ENCODE measurements at places on chromosomes 13 and 19.
A peak's percentile ranks its signal among the peaks of the same experiment; 100 is the strongest.

- DNase-seq, result no peak
Measured at GRCh38 chr19:12733369-12734214, 892 bp downstream of the TRIR start.

GRCh38 chr13:112428704-112429103 is 52.5 kb downstream of the SPACA7 start:
- DNase-seq, result no peak

DNA sequence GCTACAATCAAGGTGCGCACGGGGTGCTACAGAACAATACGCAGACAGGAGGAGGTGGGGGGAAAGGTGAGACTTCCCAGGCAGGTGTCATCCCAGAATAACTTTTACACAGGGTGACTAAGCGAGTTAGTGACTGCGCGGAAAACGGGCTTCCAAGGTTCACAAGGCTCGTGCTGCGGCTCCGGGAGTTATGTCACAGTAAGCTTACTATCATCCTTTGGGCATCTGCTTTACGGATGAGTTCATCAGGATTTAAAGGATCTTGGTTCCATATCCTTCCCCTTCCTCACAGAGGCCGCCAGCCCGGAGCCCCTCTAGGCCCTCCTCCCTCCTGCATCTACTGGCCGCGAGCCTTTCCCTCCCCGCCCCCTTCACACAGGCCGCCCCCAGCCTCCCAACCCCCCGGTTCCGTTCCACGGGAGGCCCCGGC is 474 bp upstream of the IFT88 start:
- DNase-seq, result no peak

- DNase-seq, result no peak
Measured at GRCh38 chr13:98927951-98928927, 49.6 kb downstream of the DOCK9 start.

DNA sequence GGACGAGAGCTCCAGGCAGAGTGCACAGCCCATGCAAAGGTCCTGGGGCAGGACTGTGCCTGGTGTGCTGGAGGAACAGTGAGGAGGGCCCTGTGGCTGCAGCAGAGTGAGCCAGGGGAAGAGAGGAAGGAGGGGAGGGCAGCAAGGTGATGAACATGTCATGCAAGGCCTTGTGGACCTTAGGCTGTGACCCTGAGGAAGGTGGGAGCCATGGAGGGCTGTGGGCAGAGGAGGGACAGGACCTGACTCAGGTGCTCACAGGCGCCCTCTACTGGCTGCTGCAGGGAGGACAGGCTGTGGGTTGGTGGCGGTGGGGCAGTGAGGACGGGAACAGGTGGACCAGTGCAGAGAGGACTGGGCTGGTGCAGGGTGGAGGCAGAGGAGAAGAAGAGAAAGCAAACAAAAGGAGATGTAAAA is 170.3 kb downstream of the PTPRS start:
- DNase-seq, result no peak

- no peak for DNase-seq
Measured at GRCh38 chr19:28297036-28297435, 915.9 kb downstream of the UQCRFS1 start.

DNA sequence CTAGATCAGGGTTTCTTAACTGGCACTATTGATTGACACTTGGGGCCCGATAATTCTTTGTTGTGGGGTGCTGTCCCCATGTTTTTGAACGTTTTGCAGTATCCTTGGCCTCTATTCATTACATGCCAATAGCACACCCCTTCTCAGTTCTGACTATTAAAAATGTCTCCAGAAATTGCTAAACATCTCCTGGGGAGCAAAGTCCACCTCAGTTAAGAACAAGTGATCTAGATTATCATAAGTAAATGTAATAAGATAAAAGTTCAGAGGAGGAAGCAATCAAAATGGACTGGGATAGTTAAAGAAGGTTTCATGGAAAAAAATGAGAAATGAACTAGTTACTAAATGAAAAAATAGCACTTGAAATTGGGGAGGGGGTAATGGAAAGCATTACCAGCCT is 98.1 kb upstream of the MIR17HG start:
- no peak for DNase-seq

GRCh38 chr13:22161871-22162270 is 491.0 kb downstream of the FGF9 start:
- no peak for DNase-seq

- DNase-seq, result peak; percentile 64
Measured at GRCh38 chr19:50427997-50428425, 4.7 kb upstream of the MYBPC2 start.

DNA sequence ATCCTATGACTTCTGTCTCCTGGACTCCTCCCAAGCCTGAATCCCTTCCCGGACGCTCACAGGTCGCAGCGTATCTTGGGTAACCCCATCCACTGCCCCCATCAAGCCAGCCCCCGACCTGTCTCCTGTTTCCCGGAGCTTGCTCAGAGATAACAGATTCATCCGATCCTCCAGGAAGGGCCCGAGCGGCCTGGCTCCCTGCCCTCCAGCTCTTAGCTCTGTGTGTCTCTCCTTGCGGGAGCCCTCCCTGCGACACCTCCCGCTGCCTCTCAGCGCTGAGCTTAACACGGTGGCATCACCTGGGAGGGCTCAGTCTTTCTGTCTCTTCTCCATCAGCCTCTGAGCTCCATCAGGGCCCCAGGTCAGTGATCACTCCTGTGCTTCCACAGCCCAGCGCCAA is 4.3 kb upstream of the TMEM255B start:
- no peak for DNase-seq

GRCh38 chr19:29914933-29915332 is 27.1 kb upstream of the URI1 start:
- no peak for DNase-seq

DNA sequence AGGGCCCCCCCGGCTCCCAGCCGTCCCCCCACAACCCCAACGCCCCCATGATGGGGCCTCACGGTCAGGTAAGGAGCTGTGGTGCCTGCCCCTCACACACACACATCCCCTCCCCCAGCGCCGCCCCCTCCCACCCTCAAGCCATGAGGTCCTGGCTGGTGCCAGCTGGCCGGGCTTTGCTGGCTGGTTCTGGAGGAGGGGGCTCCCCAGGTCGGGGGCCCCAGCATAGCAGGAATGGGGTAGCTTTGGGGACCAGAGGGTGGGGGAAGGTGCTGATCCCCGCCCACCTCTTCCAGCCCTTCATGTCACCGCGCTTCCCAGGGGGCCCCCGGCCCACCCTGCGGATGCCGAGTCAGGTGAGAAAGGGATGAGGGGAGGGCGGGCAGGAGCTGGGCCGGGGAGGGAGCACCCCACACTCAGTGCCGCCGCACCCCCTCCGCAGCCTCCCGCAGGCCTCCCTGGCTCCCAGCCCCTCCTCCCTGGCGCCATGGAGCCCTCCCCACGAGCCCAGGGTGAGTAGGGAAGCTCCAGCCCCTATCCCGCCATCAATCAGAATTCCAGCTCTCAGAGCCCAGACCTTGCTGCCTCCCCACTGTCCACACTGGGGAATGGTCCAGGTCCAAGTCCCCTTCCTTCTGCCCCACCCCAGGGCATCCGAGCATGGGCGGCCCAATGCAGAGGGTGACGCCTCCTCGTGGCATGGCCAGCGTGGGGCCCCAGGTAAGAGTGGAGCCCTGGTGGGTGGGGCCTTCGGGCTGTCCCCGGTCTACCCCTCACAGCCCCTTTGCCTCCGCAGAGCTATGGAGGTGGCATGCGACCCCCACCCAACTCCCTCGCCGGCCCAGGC is 6.4 kb downstream of the ISYNA1 start:
- no peak for DNase-seq

DNA sequence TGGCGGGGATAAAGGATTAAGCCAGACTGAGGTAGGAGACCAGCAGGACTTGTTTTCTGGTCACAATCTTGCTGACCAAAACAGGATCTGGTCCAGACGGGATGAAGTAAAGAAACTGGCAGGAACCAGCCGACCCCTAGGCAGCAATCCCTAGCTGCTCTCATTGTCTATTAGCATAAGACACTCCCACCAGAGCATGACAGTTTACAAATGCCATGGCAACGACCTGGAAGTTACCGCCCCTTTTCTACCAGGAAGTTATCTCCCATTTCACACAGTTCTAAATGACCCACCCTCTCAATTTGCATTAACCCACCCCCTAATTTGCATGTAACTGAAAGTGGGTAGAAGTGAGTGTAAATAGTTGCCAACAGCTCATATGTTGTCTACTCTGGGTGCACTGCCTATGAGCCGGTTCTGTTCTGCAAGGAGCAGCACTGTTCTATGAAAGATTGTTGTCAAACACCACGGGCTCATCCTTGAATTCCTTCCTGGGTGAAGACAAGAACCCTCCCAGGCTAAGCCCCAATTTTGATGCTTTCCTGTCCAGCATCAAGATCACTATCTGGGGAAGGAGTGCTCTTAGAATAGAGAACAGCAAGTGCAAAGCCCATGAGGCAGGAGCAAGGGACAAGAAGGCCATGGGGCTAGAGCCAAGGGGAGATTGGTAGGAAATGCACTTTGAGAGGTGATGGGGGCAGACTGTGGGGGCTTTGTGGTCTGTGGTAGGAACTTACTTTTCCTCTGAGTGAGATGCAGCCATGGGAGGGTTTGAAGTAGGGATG is 13.9 kb upstream of the FBXO27 start:
- no peak for DNase-seq

DNA sequence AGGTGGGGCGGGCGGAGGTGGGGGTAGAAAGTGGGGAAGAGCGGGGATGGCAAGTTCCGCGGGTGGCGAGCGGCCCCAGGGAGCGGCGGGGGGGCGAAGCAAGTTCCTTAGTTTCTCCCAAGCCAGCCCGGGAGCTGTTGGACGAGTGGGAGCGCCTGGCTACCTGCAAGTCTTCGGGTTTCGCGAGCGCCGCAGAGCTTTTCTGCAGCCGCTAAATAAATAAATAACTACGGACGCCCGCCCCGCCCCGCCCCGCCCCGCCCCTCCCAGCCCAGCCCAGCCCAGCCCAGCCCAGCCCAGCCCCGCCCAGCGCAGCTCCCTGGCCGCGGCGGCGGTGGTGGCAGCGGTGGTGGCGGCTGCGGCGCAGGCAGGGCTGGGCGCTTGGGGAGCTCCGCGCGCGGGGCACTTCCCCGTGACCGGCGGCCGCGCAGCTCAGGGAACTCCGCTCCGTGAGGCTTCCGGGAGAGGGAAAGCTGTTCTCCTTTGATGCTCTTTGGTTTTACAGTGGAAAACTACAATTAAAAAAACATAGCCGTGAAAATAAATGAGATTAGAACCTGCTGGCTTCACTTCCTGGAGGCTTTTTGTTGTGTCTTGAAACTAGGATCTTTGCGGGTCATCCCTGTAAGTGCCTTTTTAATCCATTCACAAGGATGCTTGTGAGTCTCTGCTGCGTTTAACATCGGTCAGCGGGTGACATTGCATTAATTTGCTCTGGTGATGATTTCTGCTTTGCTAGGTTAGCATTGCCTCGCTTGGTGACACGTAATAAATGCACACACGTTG is at the start of gene UBE2L5:
TSS of gene UBE2L5 (plus strand) at position 440 of the 786 bp plus-strand sequence. CDS start 5,498 bp downstream, outside the sequence.
- peak; percentile 71 for DNase-seq

DNA sequence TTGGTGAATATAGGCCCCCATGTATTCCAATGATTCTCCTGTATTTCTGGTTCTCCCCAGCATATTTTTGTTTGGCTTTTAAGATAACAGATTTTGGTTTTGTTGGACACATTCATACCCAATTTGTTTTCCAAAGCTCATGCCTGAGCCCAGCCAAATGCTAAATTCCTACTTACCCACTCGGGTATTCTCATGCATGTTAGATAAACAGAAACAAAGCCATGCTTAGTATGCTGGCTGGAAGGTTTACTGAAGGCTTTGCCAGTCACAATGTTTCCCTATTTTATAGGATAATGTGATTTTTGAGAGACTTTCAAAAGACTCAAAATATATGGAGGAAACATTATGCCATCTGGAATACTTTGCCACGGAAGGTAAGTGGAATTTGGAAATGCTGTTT is 206.8 kb downstream of the ATP8A2 start:
- DNase-seq, result no peak

- DNase-seq, result no peak
Measured at GRCh38 chr19:16847430-16847829, 18.2 kb downstream of the SIN3B start.

GRCh38 chr19:45558399-45558878 is 26.2 kb downstream of the OPA3 start:
- DNase-seq, result peak; percentile 24

DNA sequence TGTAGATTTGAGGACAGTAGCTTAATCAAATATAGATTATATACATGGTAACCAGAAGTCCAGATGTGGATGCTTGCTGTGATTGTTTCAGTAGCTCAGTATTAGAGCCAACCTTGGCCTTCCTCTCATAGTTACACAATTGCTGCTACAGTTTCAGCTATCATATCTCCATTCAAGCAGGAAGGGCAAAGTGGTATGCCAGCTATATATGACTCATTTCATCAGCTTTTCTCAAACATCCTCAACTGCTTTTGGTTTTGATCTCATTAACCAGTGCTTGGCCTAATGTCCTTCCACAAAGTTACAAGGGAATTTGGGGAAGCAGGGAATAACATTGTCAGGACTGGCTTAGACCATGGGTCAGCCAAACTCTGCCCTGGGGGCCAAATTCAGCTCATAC is 73.0 kb upstream of the MAB21L1 start:
- DNase-seq, result no peak

DNA sequence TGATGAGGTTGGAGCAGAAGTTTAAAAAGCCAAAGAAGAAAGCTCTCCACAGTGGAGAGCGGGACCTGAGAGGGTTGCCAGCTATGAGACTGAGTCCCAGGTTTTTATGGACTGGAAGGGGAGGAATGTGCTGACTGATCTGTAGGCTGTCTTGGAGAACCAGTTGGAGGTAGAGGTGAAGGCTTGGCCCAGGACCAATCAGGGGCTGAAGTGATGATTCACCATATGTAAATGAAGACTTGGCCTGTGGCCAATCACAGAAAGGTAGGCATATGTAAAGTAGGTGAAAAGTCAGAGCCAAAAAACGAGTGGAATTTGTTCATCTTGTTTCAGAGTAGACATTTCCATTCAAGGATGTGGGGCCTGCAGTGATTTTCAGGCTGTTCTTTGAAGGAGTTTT is 17.5 kb upstream of the KBTBD6 start:
- DNase-seq, result no peak

DNA sequence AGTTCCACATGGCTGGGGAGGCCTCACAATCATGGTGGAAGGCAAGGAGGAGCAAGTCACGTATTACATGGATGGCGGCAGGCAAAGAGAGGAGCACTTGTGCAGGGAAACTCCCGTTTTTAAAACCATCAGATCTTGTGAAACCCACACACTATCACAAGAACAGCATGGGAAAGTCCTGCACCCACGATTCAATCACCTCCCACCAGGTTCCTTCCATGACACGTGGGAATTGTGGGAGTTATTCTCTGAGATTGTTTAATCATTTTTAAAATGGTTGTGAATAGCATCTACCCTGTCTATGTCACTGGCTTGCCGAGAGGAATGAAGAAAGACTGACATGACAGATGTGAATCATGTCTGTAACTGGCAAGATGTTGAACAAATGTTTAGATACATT is 301.7 kb downstream of the HS6ST3 start:
- no peak for DNase-seq

DNA sequence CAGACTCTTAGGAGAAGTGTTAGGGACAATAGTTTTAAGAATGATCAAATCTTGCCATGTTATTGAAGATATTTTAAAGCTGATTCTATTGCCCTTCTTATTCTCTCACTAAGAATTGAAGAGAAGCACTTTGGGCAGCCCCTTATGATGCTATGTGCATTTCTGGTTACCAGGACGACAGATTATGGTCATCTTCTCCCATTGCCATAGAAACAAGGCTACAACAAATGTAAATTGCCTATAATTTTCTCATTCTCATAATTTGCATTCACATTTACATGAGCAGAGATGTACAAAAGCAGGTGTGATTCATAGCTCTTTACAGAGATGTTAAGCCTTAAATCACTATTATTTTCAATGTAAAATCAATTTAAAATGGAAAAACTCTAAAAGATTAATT is 137.3 kb upstream of the PCDH9 start:
- no peak for DNase-seq
